ENCODE measurements at places on chromosomes 1 and 21.

DNA sequence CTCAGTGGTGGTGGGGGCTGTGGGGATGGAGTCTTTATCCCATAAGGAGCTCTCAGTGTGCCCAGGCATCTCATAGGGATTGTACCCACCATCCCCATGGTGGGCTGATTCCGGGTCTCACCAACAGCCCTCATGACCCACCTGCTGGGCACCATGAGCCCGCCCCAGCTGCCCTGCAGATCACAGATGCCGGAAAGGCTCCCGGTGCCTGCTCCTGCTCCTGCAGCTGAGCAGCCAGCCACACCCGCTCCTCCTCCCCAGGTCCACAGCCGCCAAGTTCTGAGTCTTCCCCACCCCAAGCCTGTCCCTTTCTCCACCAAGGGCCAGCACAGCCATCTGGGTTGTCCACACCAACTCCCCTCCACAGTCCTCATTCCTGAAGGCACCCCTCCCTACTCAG, 15.5 kb upstream of the TSPEAR start:
- DNase-seq: no peak

- DNase-seq: no peak
Observed at GRCh38 chr1:220011620-220012019, 34.7 kb downstream of the EPRS1 start.

DNA sequence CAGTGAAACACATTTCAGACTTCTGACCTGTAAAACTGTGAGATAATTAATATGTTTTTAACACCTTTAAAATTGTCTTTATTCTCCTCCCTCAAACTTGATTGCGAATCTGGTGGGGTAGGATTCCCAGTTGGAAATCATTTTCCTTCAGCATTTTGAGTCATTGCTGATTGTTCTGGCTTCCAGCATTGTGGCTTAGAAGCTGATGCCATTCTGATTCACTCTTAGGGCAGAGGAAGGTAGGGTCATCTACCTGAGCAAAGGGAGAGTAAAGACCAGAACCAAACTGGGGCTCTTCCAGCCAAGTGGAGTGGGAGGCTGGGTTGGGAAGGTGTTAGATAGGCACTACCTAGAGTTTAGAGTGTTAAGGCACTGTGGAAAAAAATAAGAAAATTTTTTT, 61.2 kb downstream of the MPZL1 start:
- no peak for DNase-seq

- DNase-seq: peak; percentile 96
Observed at GRCh38 chr1:85276215-85276977, at the start of gene BCL10. Gene BCL10, minus strand, starts transcription at chr1:85276632. Its CDS starts 280 bp downstream, at chr1:85276352.

DNA sequence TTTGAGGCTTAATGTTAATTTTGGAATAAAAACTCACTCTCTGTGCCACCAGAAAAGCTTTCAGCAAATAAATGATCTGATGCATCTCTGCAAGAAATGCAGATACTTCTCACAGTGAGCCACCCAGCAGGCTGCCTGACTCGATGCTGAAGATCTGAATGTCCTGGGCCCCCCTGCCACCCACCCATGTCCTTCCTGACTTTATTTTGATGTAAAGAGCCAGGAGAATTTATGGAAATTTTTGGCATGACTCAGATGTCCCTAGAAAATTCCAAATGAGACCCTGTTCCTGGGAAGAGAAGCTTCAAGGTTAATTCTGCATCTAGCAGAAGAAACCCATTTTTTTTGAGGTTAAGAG, 62.8 kb upstream of the COA6 start:
- DNase-seq: no peak

DNA sequence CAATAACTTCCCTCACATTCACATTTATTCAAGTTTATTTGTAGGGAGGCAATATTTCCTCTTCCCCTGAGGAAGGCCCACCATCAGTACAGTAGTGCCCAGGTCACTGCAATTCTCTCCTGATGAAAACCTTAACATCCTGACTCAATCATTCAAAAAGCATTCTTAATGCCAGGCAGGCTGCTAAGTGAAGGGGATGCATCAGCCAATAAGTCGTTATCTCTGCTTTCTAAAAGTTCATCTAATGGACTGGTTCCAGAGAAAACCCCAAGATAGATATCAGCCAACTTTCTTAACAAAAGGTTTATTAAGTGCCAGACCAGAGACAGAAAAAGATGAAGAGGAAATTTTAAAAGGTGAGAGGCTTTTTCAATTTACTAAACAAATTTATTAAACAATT, 17.3 kb downstream of the OTUD7B start:
- no peak for DNase-seq

DNA sequence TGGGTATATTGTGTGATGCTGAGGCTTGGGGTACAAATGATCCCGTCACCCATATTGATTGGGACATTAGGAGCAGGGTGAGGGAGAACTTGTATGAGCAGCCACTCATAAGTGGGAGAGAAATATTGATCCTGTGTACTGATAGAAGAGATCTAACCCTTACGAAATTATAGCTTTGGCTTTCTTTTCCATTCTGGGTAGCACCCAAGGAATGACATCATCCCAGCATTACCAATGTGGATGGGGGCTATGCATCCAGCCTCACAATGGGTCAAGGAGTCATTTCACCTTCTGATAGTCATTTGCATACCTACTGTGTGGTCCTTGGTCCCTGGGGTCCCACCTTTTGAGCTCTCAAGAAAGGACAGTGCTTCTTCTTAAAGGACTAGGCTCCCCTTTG, 1.9 kb upstream of the NAV1 start:
- DNase-seq: no peak

GRCh38 chr1:102970496-102971078, 137.7 kb downstream of the COL11A1 start:
- no peak for DNase-seq

GRCh38 chr1:199704231-199704630, 323.3 kb upstream of the NR5A2 start:
- no peak for DNase-seq

DNA sequence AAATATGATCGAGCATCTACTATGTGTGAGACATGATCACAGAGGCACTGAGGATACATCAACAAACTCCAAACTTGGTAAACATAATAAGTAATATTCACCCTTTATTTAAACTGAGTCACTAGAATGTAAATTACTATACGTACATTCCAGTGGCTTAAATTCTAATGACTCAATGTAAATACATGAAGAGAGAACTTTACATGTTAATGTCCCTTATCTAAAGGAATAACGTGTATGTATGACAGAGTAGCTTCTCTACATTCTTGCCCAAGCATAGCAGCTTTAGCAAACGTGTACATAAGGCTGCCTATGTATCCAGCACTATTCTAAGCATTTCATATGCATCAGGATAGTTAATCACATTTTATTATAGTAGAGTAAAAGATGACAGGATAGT, 111.8 kb upstream of the CYYR1 start:
- no peak for DNase-seq

DNA sequence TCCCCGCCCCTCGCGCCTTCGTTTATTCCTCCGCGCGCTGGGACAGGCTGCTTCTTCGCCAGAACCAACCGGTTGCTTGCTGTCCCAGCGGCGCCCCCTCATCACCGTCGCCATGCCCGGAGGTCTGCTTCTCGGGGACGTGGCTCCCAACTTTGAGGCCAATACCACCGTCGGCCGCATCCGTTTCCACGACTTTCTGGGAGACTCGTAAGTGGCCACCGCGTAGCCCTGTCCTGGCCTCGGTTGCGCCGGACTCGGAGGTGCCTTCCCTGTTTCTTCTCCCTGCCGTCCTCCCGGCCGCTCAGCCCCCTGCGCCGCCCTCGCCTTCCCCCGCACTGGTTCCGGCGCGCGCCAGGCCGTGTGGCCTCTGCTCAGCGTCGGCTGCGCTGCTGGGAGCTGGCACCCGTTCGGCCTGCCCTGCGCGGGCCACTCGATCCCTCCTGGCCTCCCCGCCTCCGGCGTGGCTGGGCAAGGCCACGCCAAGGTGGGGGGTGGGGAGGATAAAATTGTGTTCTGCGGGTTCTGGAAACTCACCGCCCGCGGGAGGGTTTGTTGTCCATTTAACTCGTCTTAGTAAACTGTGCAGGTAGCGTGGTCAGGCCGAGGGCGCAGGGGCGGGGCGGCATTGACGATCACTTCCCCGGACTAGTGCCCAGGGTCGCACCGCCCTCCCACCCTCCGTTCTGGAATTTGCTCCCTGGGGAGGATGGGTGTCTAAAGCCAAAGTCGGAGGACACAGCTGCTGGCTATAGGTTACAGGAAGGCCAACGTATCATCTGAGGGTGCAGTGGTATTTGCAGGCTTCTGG, at the start of gene PRDX6:
Gene PRDX6 (plus strand): TSS at position 50 of the 808 bp plus-strand sequence. CDS start 63 bp downstream, at position 113.
- DNase-seq: peak; percentile 97

- DNase-seq: no peak
Observed at GRCh38 chr1:230287674-230288315, 138.3 kb downstream of the PGBD5 start.

GRCh38 chr1:11700601-11701467, 9.3 kb downstream of the DRAXIN start:
- no peak for DNase-seq

GRCh38 chr1:243471026-243471685, 215.3 kb downstream of the SDCCAG8 start:
- no peak for DNase-seq

DNA sequence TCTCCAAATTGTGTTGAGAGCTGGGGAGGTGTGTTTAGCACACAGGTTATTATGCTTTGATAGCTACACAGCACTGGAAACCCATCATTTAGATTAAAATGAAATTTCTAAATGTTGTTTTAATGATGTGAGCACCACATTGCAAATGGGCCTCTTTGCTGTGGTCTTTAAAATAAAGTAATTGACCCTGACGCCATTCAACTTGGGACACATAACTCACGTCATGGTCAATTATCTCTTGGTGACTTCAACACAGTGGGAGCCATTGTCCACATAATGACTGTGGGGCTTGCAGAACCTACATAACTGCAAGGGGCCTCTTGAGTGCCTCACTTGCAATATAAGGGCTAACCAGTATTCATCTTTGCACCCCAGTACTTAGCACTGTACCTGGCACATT, 280.4 kb downstream of the HLX start:
- no peak for DNase-seq

- DNase-seq: no peak
Observed at GRCh38 chr1:51316846-51317120, 13.6 kb downstream of the TTC39A start.

DNA sequence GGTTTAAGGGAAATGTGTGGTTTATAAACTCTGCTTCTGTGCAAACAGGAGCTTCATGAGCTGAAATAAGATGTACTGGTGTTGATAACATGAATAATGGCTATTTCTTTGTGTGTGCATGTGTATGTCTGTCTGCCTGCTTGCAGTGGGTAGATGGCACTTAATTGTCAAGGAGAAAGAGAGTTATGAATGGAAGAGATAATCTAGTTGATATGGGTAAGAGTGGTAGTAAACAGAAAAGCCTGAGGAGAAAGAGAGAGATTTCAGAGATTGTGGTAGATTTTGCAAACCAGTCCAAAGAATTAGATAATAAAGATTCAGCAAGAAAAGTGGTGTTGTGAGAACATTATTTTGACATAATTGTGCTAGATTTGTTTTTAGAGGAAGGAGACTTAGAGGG, 7.7 kb downstream of the SUCO start:
- no peak for DNase-seq

- no peak for DNase-seq
Observed at GRCh38 chr1:118201524-118201923, 16.5 kb upstream of the SPAG17 start.

DNA sequence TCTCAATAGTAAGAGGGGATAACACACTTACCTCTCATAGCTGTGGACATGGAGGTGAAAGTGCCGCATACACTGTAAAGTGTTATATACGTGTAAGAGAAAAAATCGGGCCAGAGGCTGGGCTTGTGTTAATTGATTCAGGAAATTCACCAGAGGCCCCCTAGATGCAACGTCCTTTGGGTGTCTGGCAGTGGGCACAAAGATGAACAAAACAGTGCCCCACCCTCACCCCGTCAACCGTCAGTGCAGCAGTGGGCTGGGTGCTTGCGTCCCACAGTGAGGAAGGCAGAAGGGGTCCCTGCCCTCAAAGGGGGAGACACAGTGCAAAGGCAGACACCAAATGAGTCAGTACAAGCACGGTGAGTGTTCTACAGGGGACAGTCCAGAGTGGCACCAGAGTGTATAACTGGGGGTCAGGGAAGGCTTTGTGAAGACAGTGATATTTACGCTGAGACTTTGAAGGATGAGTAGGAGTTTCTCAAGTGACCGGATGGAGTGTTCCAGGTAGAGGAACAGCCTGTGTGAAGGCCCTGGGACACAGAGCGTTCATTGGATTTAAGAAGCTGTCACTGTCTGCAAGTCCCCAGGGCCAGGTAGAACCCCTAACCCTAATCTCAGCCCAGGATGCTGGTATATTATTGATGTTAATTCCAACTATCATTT, 6.6 kb upstream of the MTFR1L start:
- no peak for DNase-seq

DNA sequence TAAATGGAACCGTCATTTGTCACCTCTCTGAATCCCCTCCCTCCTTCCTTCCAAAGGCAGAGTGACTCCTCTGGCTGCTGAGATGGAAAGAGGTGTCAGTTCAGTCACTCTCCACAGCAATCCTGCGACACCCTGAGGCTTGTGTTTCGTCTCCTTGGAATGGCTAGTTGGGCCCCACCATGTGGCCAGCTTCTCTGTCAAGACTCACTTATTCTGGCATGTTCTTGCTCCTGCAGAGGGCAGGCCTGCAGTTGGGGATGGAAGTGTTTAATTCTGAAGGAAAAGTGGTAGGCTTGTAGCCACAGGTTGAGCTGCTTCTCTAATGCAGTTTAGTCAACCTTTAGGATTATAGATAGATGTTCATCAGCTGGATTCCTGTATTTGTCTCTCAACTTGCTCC, 149.6 kb downstream of the LMO4 start:
- DNase-seq: no peak

- DNase-seq: no peak
Observed at GRCh38 chr1:26181586-26182382, 4.5 kb downstream of the CNKSR1 start.

DNA sequence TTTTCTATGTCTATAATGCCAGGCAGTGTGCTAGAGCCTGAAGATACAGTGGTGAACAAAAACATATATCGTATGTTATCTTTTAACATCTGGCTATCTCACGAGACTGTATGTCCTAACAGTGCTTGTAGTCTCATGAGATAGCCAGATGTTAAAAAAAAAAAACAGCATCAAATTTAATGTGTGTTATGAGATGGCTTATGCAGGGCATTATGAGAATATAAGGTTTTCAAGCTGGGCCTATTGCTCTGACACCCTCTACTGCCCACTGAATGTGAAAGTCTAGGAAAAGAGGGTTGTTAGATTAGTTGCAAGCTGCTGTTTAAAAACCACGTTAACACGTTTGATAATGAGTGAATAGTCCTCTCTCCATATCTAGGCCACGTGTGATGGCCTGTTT, 109.8 kb downstream of the CACHD1 start:
- no peak for DNase-seq

DNA sequence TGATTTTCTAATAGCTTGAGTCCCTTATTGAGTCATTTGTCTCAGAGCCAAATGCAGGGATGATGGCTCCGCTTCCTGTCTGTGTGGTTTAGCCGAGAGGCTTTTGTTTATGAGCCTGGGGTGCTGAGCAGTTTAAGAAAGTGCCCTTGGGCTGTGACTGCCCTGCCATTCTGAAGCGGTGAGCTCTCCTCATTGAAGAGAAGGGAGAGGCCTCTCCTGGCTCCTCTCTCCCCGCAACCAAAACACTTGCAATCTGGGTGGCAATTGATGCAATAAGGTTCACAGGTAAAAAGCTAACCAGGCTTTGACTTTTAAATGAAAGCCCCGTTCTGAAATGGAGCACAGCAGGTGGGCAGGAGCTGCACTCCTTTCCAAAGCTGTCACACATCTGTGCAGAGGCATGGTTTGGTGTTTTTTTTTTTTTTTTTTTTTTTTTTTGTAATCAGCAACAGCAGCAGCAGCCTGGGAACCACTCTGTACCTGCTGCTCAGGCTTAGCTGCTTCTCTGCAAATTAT, 403.7 kb downstream of the SIPA1L2 start:
- DNase-seq: no peak

- DNase-seq: no peak
Observed at GRCh38 chr1:234413990-234414389, 40.7 kb downstream of the COA6 start.
